Activated CD4-positive, alpha-beta T cell treated with anti-CD3 and anti-CD28 coated beads for 36 hours (primary cell): ENCODE measurements at places on chromosomes 13 and 19. TPM values are rescaled to one million over a fixed set of nuclear protein-coding genes. Genes with fewer than 3 reads are reported as not detected.

DNA sequence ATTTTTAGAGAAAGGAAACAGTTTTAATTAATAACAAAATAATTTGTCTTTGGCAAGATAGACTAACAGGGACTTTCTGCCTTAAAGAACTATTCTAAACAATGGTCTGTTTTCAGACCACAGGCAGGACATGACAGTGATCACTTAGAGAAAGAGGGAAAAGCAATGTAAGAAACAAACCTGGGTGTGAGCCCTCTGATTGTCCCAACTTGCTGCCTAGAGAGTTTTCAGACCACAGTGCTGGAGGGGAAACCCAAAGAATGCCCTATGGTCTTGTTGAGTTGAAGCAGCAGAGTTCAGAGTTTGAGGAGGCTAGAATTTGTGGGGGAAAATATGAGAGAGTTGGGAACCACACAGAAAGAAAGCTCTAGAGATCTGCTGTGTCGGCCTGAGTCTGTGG is 38.1 kb downstream of the DGKH start:
- no peaks in the 10 kb centered on the region for H3K27me3 ChIP-seq
- peaks cover 31% of the 10 kb centered on the region for H3K36me3 ChIP-seq
- H3K27ac ChIP-seq: no peak overlapping the region

GRCh38 chr13:29543230-29544215 is 52.0 kb downstream of the SLC7A1 start:
- DNase-seq: peak; percentile 85
- peak overlapping the region; percentile 66 for H3K27ac ChIP-seq
- H3K4me1 ChIP-seq: peaks cover 52% of the 10 kb centered on the region

The LPAR2 gene
- total RNA-seq: 33.2 TPM

DNA sequence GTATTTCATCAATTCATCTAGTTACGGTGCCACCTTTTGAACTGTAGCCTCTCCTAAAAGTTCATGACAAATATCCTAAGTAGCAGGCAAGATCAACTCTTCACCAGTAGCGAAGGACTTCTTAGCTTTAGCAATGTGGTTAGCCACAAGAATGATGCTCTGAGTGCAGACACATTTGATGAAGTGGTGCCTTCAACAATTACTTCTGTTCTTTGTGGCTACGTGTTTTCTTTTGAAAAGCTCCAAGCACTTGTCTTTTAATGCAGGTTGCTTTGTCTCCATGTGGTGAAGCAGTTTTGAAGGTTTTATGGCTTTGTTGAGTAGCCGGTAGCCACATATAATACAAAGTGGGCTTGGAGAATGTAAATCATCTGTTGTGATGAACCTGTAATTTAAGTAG is 194.7 kb downstream of the B3GLCT start:
- no peak overlapping the region for H3K27ac ChIP-seq
- H3K4me1 ChIP-seq: no peaks in the 10 kb centered on the region
- no peaks in the 10 kb centered on the region for H3K27me3 ChIP-seq
- no peak for DNase-seq

GRCh38 chr19:47755762-47756626 is 10.6 kb downstream of the NOP53 start:
- peaks cover 12% of the 10 kb centered on the region for H3K4me1 ChIP-seq
- DNase-seq: no peak
- H3K27ac ChIP-seq: no peak overlapping the region

DNA sequence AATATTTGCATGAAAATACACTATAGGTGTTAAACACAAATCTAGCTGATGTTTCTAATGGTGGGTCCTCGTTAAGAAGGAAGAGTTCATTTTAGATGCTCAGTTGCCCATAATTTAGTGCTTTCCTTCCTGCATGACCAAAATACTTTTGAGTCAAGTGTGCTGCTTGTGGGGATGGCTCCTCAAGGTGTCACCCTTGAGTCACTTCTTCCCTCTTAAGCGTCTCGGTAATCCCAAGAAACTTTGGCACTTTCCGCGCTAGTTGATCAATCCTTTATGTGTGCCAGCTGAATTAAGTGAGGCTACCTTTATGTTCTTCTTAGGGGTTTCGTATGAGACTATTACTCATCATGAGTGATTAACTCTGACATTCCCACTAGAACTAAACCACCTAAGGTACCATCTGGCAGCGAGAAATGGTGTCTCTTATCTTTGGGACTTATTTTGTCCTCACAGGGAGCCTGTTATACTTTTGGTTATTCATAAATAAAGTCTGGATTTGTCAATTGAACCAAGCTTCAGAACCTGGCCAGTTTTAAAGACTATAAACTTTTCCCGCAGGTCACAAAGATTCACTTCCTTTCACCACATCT is 106.8 kb downstream of the NHLRC3 start:
- H3K27me3 ChIP-seq: peaks cover 34% of the 10 kb centered on the region
- H3K4me3 ChIP-seq: no peak overlapping the region
- H3K27ac ChIP-seq: no peak overlapping the region
- no peaks in the 10 kb centered on the region for H3K36me3 ChIP-seq
